ENCODE measurements at places on chromosomes 6 and 20.

- peak; percentile 95 for DNase-seq
These were observed 231.8 kb upstream of the RREB1 start for GRCh38 chr6:6875818-6876470.

- DNase-seq, result no peak
These were observed 78.8 kb downstream of the SLC24A3 start for GRCh38 chr20:19291024-19291817.

GRCh38 chr20:34875642-34876405 lies 588 bp upstream of the ACSS2 start:
- peak; percentile 99 for DNase-seq

DNA sequence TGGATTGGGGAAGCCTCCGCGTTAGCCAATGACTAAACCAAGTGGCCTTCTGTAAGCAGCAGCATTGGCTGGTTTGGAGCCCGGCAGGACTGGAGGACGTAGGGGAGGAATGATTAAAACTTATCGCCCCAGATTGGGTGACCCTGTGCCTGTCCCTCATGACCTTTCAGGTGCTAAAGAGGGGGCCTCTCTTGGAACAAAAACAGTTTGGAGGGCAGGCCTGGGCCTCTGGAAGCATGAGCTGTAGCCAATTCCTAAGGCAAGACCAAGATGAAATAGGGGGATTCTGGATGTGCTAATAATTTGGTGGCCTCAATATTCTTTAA lies 1.4 kb downstream of the GMPR start:
- peak; percentile 72 for DNase-seq

DNA sequence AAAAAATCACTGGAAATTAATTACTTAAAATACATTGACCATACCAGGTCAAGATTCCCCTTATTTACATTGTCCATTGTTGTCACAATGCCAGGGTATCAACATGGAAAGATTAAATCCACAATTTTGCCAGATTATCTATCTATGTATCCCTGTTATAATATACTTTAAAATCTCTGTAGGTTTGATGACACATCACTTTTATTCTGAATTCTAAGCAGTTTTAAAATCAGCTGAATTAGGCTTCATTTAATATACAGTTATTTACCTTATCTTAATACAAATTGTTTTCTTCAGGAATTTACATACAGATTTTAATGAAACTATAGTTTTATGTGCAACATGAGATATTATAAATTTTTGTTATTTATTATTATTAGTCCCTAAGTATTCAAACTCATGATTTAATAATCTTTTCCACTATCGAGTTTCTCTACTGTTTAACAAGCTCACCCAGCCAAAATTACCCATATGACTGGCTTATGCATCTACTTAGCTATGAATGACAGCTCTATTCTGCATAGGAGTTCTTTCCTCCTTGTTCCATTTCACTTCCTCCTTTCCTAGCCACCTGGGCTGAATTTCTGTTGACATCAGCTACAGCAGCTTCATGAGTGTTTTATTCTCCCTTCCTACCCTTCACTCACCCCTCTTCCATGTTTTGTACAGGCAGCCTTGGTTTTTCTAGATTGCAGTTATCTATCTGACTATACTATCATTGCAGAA lies 654.2 kb upstream of the MAP3K7 start:
- no peak for DNase-seq

GRCh38 chr6:10146715-10147451 lies 268.0 kb downstream of the TFAP2A start:
- DNase-seq, result peak; percentile 2

Measured in inflammatory macrophage treated with lipopolysaccharide for 1 hour (primary cell).